ENCODE measurements at places on chromosomes 5 and 9.

- no peak for DNase-seq
Observed at GRCh38 chr5:118968925-118969375, 19.4 kb downstream of the DTWD2 start.

GRCh38 chr5:167764641-167765289, 526.7 kb upstream of the WWC1 start:
- DNase-seq, result no peak

DNA sequence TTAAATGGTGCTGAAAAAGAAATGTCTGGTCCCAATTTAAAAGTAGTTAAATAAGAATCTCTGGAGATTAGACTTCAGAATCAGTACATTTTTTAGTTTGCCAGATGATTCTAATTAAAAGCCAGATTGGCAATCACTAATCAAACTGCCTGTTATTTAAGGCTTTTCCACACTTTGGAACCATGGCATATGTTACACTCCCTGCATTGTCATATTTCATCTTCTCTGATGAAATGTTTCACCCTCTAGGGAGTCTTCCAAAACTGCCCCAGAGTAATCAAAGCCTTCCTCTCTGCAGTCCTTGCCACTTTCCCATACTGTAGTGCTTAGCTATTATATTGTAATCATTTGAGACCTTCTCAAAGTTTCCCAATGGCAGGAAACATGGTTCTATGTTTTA, 17.5 kb upstream of the OR13C9 start:
- no peak for DNase-seq

GRCh38 chr5:139473565-139473964, 2.8 kb downstream of the SMIM33 start:
- DNase-seq, result no peak

DNA sequence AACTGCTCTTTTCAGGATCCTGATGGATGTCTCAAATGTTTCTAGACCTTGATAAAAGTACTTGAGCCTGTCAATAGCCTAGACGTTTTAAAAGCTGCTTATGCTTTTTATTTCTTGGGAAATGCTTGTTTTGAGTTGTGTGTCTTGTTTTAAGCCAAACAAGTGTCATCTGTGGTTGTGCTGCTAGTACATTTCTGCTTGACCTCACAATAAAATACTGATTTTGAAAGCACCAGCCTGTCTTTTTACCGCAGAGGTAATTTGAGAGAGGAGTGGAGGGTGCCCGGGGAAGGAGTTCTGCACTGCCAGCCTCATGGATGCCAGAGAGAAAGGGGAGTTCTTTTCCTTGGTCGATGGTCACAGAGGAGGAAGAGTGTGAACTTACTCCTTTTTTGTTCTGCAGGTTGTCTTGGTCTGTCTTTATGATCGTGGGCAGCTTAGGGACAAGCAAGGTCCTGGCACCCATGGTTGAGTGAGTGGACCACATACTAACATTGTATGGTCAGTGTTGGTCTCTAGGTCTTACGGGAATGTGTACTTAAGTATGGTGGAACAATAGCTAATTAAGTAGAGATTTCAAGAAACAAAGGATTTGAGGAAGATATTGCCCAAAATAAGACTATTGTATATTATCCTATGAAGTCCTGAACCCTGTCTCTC, 61.0 kb downstream of the TRIO start:
- no peak for DNase-seq

DNA sequence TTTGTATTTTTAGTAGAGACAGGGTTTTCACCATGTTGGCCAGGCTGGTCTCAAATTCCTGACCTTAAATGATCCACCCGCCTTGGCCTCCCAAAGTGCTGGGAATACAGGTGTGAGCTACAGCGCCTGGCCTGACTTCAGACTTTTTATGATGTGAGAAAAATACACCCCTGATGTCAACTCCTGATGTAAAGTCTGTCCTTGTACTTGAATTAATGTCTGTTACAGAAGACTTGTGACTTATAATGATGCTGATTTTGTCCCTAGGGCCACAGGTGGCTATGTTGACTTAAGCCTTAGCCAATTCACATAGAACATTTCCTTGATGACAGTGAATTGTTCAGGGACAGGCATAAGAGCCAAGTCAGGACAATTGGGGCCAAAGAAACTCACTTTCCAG, 42.5 kb upstream of the MELK start:
- DNase-seq, result no peak

- peak; percentile 5 for DNase-seq
Observed at GRCh38 chr5:119398727-119399466, 43.1 kb downstream of the TNFAIP8 start.

DNA sequence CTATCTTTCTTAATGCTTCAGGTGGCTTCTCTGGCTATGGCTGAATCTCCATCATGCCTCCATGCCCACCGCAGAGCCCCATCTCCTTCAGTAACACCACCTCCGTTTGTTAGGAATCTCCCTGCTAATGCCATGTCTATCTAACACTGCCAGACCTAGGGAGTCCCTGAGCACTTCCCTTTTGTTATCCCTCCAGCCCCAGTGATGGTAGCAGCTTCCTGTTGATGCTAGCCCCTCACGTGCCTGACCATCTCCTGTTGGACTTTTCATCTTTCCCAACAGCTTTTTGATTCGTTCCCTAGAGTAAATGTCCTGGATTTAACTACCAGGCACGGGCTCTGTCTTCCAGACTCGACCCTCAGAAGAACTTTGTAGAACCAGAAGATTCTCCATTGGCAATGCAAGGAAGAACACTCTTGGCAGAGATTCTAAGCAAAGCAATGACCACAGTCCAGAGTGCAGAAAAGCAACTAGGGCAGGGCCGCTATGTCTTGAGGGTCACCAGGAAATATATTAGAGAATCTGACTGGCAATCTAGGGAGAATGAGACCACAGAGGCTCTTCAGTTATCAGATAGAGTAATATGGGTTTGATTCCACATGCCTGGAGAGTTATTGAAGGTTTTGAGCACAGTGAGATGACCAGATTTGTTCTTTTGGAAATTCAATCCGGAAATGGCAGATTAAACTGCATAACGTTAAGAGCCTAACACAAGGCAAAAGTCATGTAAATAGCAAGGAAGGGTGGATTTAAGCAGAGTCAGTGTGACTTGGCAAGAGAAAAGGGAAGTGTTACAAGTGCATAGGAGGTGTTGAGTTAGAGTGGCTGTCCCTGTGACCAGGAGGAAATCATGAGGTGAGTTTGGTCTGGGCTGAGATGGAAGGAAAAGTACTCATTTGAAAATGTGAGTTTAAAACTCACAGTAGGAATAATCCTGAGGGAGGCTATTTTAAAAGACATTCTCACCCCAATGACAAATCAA, 555.2 kb downstream of the ACTL7B start:
- DNase-seq, result peak; percentile 49

- peak; percentile 78 for DNase-seq
Observed at GRCh38 chr5:95973793-95974325, 12.2 kb upstream of the ELL2 start.

DNA sequence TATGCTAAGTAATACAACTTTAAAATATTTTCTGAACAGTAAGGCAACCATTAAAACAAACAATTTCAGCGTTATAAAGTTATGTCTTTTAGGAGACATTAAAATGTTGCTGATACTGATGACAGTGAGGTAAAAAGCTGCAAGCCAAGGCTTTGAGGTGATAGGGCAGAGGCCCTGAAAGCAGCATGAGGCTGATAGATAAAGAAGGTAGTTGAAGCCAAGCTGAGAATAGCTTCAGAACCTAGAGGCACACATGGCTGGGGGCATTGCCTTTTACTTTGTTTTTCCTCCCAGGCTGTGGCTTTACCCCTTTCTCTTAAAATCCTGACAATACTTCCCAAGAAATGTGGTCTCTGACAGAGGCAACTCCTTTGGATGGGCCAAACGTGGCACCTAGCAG, 149.0 kb upstream of the WWC1 start:
- no peak for DNase-seq

DNA sequence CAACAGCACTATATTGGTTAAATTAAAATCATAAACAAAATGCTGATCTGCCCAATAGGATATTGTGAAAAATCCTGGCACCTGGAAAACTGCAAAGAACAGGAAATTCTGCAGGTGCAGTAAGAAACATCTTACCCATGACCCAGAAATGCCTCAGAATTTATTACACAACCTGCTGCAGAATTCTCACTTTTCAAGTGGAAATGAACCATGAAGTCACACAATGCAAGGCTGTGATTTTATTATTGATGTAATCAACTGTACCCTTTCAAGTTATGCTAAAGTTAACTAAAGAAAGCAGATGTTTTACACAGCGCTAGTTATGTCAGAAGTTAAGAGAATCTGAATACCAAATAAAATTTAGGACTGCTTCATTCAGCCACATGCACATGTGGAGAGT, 6.0 kb downstream of the STRBP start:
- no peak for DNase-seq
